Motor neuron (in vitro differentiated cells): ENCODE measurements at places on chromosomes 1 and 21. TPM values are rescaled to one million over a fixed set of nuclear protein-coding genes. Genes with fewer than 3 reads are reported as not detected.

SYPL2 gene
- total RNA-seq = 0.29 and 1.2 TPM in 2 replicates

AIM2 gene
- total RNA-seq = 2.9 and 3.2 TPM in 2 replicates

ELAPOR1 gene
- total RNA-seq = 12.3 and 13.3 TPM in 2 replicates

DOP1B gene
- total RNA-seq = 8.8 and 12.9 TPM in 2 replicates

KIF21B gene
- 78.8 and 84.7 TPM in 2 replicates for total RNA-seq

ITSN1 gene
- total RNA-seq = 28.2 and 32.2 TPM in 2 replicates

OR4F16 gene
- 0.50 and 0.74 TPM in 2 replicates for total RNA-seq

PDXK gene
- 71.3 and 71.7 TPM in 2 replicates for total RNA-seq

GART gene
- 83.5 and 84.5 TPM in 2 replicates for total RNA-seq

RGL1 gene
- 23.7 and 25.6 TPM in 2 replicates for total RNA-seq

LAMTOR5 gene
- total RNA-seq = 147 and 198 TPM in 2 replicates

FCRL4 gene
- 0.14 and 0.24 TPM in 2 replicates for total RNA-seq

MGST3 gene
- total RNA-seq = 210 and 222 TPM in 2 replicates
